NCI-H1436 (cell line): ENCODE measurements at places on chromosomes 6 and 20.

- no peak for DNase-seq
These were observed 159.2 kb upstream of the COL21A1 start for GRCh38 chr6:56406276-56407269.

DNA sequence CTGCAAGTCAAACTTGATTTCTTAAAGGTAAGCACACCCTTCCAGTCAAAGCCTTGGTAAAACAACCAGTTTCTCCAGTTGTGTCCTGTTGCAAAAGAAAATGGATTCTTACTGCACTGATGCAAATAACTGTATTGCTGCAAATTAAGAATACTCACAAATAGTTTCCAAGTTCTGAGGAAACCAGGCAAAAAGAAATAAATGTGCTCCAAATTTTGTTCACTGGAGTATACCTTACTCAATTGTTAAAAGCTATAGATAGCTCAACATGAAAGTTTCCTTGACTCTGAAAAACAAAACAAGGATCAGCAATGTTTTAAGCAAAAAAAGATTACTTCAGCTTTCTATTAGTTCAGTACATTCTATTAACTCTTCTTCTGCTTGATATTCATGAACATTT is 75.2 kb downstream of the SLC16A10 start:
- DNase-seq, result no peak

DNA sequence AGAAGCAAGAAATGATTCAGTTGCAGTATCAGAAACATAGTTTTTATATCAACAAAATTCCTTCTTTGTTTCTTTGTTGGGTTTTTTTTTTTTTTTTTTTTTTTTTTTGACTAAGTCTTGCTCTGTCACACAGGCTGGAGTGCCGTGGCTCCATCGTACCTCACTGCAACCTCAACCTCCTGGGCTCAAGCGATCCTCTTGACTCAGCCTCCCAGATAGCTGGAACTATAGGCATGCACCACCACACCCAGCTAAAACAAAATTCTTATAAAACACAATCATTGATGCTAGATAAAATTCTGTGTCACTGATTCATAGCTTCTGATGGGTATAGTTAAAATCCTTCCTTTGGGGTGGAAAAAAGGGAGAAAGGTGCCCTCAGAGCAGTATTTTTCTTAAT is 110.3 kb upstream of the TNFAIP3 start:
- DNase-seq, result no peak

DNA sequence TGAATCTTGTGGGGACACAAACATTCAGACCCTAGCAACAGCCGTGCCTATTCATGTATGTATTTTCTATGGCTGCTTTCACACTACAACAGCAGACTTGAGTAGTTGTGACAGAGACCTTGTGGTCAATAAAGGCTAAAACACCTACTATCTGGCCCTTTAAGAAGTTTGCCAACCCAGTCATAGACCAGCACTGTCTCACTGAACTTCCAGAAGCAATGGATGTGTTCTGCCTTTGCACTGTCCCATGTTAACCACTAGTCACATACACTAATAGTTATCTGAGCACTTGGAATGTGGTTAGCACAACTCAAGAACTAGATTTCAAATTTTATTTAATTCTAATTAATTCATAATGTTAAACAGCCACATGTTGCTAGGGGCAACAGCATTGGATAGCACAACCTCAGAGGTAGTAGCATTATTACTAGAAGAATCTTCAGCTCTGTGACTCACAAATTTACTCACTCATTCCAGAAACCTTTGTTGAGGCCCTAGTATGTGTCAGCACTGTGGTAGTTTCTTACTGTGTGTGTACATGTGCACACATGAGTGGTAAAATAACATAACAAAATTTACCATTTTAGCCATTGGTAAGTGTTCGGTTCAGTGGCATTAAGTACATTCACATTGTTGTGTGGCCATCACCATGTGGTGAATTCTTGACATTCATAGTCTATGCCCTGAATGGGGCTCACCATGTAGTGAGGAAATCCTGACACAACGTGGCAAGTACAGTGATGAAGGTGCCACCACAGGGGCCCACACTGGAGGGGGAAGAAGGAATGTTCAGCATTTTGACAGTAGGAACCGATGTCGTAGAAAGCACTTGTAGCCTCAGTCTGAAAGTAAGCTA is 107.3 kb downstream of the CEP57L1 start:
- no peak for DNase-seq

DNA sequence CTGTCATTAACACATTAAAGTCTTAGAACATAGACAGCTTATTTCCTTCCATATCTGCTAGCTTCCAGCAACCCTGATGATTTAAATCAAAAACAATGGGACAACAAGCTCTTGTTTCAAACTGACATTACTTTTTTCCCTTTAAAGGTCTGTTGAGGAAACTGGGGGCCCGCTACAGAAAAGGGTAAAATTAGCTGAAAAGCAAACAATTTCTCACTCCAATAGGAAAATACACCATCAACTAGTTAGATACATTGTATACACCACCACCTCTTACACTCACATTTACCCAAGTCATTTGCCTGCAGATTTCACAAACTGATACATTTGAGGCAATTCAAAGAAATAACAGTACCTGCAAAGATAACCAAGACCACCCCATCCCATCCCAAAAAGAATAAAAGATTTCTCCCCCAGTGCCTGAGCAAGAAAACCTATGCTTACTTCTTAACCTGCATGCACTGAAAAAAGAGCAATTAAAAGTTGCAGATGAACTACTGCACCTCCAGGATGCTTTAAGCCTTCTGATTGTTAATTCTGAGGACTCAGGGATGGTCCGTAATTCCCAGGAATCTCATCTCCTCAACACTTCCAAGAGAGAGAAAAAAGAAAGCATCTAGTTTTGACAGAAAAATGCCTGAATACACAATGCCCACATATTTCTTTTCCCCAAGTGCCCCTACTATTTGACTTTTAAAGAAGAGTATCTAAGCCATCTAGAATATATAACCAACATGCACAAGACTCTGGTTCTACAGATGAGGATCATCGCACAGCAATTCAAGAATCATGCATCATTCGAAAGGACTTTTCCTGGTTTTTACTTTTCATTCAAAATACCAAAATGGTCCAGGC is 5.6 kb downstream of the ZMYND8 start:
- no peak for DNase-seq

DNA sequence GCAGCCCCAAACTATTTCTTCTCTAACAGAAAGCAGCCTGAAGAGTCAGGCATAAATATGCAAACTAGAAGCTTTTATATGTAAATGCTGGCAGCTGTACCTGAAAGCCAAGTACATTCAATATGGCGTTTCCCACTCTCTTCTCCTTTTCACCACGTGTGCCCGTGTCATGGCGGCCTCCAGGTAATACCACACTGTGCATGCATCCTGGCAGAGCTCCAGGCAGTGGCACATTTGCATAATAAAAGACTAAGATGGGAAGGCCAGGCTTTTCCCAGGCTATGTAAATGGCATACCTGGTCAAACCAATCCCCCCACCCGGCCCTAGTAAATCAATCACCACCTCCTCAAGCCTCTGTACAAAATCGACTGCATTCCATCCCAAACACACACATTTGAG is 120.6 kb downstream of the MMUT start:
- DNase-seq, result peak; percentile 46

DNA sequence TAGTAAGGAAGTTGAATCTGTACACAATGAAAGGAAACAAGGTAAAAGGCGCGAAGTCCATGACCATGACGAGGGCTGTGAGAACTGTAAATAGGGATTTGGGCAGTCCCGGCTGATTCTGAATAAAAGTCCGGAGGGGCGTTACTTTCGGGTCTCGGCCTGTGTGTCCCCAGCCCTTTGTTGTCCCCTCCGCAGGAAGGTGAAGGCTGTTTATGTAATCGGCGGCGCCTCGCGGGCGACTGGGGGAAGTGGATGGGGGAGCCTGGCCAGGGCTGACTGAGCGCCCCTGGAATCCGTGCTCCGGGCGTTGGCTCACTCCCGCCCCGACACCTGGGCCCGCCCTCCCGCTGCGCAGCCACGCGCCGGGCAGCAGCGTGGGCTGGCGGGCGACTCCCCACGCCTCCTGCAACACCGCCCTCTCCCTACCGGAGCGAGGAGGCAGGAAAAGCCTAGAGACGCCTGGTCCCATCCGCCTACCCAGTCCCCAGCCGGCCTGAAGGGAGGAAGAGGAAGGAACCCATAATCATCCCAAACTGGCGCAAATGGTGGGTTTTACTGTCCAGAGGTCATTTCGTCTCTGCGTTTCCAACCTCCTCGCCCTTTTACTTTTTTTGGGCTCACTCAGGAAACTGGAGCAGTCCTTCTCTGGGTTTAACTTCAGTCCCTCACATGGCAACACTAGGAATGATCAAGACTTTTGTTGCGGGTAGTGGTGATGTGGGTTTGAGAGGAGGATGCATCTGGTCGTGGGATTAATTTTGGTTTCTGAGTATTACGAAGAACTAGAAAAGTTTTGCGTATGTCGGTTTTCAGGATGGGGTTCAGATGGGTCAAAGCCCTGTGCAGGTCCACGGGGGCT is 12.1 kb downstream of the TRIM31 start:
- no peak for DNase-seq

DNA sequence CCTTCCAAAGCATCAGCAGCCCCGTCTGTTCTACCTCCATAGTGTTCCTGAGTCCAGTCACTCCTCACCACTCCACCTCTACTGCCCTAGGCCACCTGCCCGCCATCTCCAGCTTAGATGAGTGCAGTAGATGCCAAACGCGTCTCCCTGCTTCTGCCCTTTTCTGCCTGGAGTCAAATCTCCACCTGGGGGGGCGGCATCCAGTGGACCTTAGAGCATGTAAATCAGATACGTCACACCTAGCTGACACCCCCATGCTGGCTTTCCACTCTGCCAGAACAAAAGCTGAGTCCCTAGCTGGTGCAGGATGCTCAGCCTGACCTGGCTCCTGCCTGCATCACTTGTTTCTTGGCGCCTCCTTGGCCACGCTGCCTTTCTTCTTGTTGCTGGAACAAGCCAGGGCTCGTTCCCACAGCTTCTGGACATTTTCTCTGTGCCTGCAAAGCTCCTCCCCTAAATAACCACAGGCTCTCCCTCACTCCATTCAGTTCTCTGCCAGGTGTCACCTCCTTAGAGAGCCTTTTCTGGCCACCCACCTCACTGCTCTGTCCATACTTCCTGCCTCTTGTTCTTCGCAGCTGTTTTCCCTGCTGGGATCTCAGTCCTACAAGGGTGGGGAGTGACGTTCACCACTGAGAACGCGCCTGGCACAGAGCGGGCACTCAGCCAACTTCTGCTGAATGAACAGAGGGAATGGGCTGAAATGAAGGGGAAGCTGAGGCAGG is 5.8 kb downstream of the DDR1 start:
- no peak for DNase-seq

- peak; percentile 45 for DNase-seq
These were observed 1262.5 kb upstream of the CITED2 start for GRCh38 chr6:140636908-140637402.

DNA sequence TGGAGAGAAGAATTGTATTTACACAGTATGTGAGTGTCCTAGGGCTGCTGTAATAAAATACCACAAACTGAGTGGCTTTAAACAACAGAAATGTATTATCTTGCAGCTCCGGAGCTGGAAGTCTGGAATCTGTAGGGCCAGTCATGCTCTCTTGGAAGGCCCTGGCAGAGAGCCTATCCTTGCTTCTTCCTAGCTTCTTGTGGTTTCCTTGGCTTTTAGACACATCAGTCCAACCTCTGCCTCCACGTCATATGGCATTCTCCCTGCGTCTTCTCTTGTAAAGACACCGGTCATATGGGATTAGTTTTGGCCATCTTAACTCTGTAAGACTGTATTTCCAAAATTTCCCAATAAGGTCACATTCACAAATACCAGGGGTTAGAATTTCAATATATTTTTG is 10.8 kb downstream of the FNDC1 start:
- no peak for DNase-seq

- DNase-seq, result no peak
These were observed 72.9 kb downstream of the SGK1 start for GRCh38 chr6:134245041-134245440.

GRCh38 chr6:143146186-143146851 is 85.6 kb downstream of the AIG1 start:
- DNase-seq, result no peak
